ENCODE measurements at places on chromosomes 6 and 20.

DNA sequence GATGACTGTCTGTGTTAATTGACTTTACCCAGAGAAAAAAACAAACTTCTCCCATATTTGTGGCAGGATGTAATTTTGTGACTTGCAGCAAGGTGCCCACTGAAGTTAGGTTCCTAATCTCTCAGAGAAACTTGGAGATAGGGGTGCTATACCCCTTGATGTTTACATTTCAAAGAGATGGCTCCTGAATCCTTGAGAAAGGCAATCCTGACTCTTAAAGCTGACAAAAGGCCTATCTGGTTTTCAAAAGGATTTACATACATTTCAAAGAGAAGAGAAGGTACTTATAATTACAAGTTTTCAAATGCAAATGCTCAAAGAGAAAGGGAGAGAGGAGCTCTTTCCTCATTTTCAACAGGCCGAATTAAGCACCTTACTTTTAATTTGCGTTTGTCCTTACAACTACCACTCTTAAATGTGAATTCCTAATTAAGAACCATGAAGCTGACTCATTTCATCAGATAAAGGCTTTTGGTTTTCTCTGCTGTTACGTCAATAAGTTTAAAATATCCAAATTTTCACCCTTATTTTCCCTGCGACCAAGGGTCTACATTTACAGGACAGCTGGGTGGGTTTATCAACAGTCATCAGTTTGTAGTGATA lies 711.8 kb upstream of the MAP3K7 start:
- H3K27me3 ChIP-seq = no peaks in the 10 kb centered on the region
- H3K36me3 ChIP-seq = no peaks in the 10 kb centered on the region
- H3K4me1 ChIP-seq = no peaks in the 10 kb centered on the region
- DNase-seq = no peak
- peak overlapping the region; percentile 47 for H3K27ac ChIP-seq

- no peak overlapping the region for H3K4me3 ChIP-seq
- no peak for DNase-seq
- H3K36me3 ChIP-seq = no peaks in the 10 kb centered on the region
- no peaks in the 10 kb centered on the region for H3K27me3 ChIP-seq
- H3K4me1 ChIP-seq = peaks cover 83% of the 10 kb centered on the region
Observed at GRCh38 chr6:16700202-16700915, 60.9 kb downstream of the ATXN1 start.

DNA sequence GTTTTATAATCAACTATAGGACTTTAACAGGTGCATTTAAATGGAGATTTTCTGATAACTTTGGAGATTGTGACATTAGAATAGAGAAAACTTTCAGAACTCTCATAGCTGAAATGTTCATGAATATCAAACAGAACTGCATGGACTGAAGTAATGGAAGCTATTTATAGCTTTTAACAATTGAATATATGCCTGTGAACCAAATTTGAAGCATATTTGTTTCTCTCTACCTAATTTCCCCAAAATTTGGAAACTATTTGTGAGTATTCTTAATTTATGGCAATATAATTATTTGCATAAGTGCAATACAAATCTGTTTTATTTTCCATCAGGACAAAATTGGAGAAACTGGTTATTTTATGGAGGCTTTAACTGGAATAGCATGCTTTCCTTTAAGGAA lies 96.6 kb downstream of the PLG start:
- H3K27me3 ChIP-seq = no peaks in the 10 kb centered on the region
- DNase-seq = no peak
- H3K4me3 ChIP-seq = no peak overlapping the region
- no peaks in the 10 kb centered on the region for H3K4me1 ChIP-seq

GRCh38 chr6:107989166-107990094 lies 31.4 kb upstream of the SEC63 start:
- H3K36me3 ChIP-seq = no peaks in the 10 kb centered on the region
- H3K4me1 ChIP-seq = no peaks in the 10 kb centered on the region
- no peak overlapping the region for H3K27ac ChIP-seq
- peaks cover 3% of the 10 kb centered on the region for H3K27me3 ChIP-seq
- no peak overlapping the region for H3K4me3 ChIP-seq

- H3K27me3 ChIP-seq = no peaks in the 10 kb centered on the region
- H3K4me3 ChIP-seq = no peak overlapping the region
- H3K27ac ChIP-seq = peak overlapping the region; percentile 20
- no peaks in the 10 kb centered on the region for H3K4me1 ChIP-seq
- peaks cover 13% of the 10 kb centered on the region for H3K36me3 ChIP-seq
Observed at GRCh38 chr20:51594236-51595057, 51.9 kb upstream of the NFATC2 start.

GRCh38 chr6:160583794-160584193 lies 80.3 kb downstream of the LPA start:
- no peaks in the 10 kb centered on the region for H3K4me1 ChIP-seq
- DNase-seq = no peak
- H3K27me3 ChIP-seq = no peaks in the 10 kb centered on the region
- H3K27ac ChIP-seq = no peak overlapping the region
- no peaks in the 10 kb centered on the region for H3K36me3 ChIP-seq

DNA sequence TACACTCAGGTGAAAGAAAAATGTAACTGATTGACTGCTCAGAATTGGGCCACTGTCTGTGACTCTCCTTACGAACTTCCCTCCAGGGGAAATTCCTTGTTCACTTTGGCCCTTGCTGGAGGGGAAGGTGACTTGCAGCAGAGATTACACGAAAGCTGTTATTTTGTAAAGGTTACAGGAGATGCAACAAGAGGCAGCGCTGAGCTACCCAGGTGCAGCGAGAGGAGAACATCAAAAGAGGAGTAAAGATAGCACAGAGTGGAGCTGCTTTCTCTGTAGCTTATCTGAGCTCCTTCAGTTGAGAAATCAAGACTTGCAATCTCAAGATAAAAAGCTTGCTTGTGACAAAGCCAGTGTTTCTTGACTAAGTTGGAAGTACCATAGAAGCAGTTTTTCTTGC lies 144.6 kb downstream of the ARHGAP18 start:
- no peak overlapping the region for H3K4me3 ChIP-seq
- H3K36me3 ChIP-seq = no peaks in the 10 kb centered on the region
- DNase-seq = no peak
- no peaks in the 10 kb centered on the region for H3K27me3 ChIP-seq
- H3K27ac ChIP-seq = no peak overlapping the region

DNA sequence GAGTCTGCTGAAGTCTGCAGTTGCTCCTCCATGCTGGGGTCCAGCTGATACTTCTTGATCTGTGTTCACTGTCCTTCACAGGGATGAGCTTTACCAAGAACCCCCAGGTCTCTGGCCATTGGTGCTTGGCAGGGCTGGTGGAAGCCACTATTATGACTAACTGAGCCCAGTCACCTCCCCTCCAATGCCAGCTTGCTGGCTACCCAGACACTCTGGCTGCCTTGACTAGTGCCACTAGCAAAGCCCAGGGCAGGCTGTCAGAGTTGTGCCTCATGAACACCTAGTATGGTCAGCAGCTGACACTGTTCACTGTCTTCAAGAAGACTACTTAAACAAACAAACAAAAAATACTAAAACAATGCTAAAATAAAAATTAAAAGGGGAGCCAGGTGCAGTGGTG lies 8.8 kb downstream of the ASIP start:
- H3K27ac ChIP-seq = no peak overlapping the region
- H3K4me1 ChIP-seq = no peaks in the 10 kb centered on the region
- no peak for DNase-seq
- H3K4me3 ChIP-seq = no peak overlapping the region
- no peaks in the 10 kb centered on the region for H3K27me3 ChIP-seq
- H3K36me3 ChIP-seq = no peaks in the 10 kb centered on the region

GRCh38 chr20:10313215-10313614 lies 94.6 kb downstream of the SNAP25 start:
- no peak overlapping the region for H3K4me3 ChIP-seq
- no peak for DNase-seq
- H3K4me1 ChIP-seq = peaks cover 17% of the 10 kb centered on the region
- no peaks in the 10 kb centered on the region for H3K27me3 ChIP-seq

DNA sequence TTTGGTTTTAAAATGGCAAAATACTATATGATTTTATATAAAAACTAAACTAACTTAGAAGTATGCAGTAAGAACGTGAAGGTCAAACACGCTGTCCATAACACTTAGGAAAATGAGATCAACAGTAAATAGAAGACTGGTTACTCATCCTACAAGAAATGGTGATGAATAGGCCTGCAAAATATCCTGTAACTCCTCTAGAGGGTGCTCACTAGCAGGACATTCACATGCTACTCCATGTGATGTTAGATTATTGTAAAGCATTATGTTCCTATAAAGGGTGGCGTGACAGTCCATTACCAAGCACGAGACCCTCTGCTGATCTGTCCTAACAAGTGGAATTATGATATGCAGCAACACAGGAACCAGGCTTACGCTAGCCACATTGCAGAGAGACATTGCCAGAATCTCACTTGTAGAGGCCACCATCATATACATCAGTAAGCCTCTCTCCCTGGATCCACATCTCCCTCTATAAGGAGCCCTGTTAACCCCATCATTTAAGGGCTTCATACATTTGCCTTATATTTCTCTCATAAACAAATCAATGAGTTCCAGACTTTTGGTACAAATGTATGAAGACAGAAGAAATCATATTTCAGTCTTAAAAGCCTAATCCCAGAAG lies 18.0 kb upstream of the DEFB129 start:
- no peak overlapping the region for H3K4me3 ChIP-seq
- H3K27ac ChIP-seq = no peak overlapping the region
- DNase-seq = peak; percentile 9
- no peaks in the 10 kb centered on the region for H3K36me3 ChIP-seq
- no peaks in the 10 kb centered on the region for H3K4me1 ChIP-seq

DNA sequence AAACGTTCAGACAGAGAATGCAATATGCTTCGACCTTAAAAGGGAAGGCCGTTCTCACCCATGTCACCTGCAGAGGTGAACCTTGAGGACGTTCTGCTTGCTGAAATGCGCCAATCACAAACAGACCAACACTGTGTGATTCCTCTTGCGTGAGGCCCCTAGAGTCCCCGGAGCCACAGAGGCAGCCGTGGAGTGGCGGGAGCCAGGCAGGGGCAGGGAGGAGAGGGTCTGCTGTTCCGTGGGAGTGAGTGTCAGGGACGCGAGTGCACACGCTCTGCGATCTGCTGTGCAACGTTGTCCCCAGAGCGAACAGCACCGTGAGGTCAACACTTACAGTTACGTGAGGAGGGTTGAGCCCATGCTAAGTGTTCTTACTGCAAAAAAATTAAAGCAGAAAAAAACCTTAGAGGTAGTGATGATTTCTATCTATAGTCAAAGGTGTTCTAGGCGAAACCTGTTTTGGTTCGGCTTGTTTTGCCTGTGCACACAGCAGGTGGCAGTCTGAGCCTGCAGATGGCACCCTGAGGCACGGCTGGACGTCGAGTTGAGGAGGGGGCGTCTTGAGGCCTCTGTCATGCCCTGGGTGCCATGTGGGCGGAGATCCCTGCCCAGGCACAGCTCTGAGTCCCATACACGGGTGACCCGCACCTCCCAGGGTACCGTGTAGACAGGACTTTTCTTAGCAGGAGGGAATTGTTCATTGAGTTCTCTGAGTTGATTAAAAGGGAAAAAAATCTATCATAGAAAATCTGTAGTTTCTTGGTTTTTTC lies 71.7 kb upstream of the FRMD1 start:
- no peak for DNase-seq
- no peak overlapping the region for H3K27ac ChIP-seq
- H3K36me3 ChIP-seq = no peaks in the 10 kb centered on the region
- H3K27me3 ChIP-seq = peaks cover 48% of the 10 kb centered on the region
- no peak overlapping the region for H3K4me3 ChIP-seq

DNA sequence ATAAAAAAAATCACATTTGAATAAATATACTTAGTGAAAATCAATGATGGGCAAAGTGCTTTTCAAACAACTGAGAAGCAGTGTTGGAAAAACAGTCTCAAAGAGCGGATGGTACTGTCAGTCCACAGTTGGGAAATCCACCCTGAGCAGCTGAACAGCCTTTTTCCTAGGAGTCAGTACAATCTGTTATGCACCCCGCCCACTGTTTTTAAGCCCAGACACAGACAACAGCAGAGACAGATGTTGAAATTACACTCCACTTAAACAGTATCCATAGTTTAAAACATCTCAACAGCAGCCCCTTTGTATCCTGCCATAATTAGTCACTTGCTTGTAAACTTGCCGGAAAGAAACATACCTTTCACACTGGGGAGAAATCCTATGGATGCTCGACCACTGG lies 372 bp downstream of the KIAA0408 start:
- no peaks in the 10 kb centered on the region for H3K27me3 ChIP-seq
- H3K4me3 ChIP-seq = peak overlapping the region; percentile 22
- no peak for DNase-seq

- H3K27ac ChIP-seq = no peak overlapping the region
- DNase-seq = no peak
- no peaks in the 10 kb centered on the region for H3K4me1 ChIP-seq
- no peak overlapping the region for H3K4me3 ChIP-seq
Observed at GRCh38 chr6:107106165-107106564, 9.2 kb downstream of the BEND3 start.

DNA sequence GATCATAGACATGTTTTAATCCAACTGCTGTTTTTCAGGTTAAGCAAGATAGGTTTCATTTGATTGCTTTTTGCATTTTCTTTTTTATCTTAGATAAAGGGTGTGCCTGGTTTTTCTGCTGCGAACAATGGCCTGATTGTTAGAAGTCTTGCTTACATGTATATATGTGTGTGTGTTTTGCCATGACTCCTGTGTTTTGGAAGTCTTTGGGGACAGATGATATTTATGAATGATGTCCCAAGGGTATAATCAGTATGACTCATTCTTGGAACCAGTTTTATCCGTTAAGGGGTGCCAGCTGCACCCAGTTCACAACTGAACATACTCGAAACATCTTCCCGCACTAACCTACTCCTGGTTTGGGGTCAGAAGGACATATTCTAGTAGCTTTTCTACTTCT lies 230.1 kb upstream of the SUPT3H start:
- H3K27ac ChIP-seq = no peak overlapping the region
- no peaks in the 10 kb centered on the region for H3K4me1 ChIP-seq
- no peaks in the 10 kb centered on the region for H3K36me3 ChIP-seq

GRCh38 chr6:150697515-150697914 lies 97.8 kb downstream of the PLEKHG1 start:
- no peaks in the 10 kb centered on the region for H3K36me3 ChIP-seq
- no peaks in the 10 kb centered on the region for H3K27me3 ChIP-seq
- H3K4me1 ChIP-seq = peaks cover 5% of the 10 kb centered on the region
- no peak for DNase-seq
- no peak overlapping the region for H3K4me3 ChIP-seq

DNA sequence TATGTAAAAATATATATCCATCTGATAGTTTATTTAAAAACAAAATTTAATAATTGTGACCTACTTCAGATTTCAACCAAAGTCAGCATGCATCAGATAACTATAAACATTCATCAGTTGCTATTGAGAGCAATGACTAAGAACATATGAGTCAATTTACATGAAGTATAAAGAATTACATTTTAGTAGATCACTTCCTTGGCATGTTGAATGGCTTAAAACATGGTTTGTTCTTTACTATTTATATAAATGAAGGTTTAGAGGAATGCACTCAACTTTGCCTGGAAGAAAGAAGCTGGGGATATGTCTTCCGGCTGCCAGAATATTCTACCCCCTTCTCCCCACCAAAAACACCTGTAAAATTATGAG lies 6.4 kb upstream of the FAM217A start:
- no peaks in the 10 kb centered on the region for H3K36me3 ChIP-seq
- H3K27me3 ChIP-seq = no peaks in the 10 kb centered on the region
- no peak for DNase-seq
- no peak overlapping the region for H3K27ac ChIP-seq
- no peak overlapping the region for H3K4me3 ChIP-seq

- H3K4me3 ChIP-seq = peak overlapping the region; percentile 20
- no peak for DNase-seq
- peak overlapping the region; percentile 17 for H3K27ac ChIP-seq
- H3K4me1 ChIP-seq = peaks cover 35% of the 10 kb centered on the region
- H3K27me3 ChIP-seq = no peaks in the 10 kb centered on the region
Observed at GRCh38 chr20:25538838-25539665, 46.3 kb downstream of the NINL start.
